Stimulated activated CD4-positive, alpha-beta T cell treated with anti-CD3 and anti-CD28 coated beads, Interleukin-12 subunit alpha, Interleukin-12 subunit beta, amount 100 ng/mL, for 24 hours (primary cell): ENCODE measurements at places on chromosomes 6 and 20.

GRCh38 chr6:160055378-160055777 lies 66.2 kb upstream of the SLC22A1 start:
- DNase-seq, result no peak

DNA sequence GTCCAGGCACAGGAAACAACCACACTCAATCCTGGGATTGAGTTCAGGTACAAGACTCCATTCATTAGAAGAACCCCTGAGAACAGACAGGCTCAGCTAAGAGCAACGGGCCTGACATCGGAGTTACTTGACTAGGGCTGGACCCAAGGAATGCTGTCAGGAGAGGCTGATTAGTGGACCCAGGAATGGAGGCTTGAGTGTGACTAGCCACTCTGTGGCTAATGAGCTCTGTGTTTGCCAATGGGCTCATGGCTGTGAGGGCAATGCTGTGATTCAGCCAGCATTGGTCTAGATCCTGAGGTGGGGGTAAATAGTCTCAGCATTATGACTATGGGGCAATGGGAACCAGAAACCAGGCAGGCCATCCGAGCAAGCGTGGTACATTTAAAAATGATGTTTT lies 71.8 kb downstream of the RIOK1 start:
- DNase-seq, result no peak

- DNase-seq, result no peak
Observed at GRCh38 chr6:91865889-91866288, 1279.0 kb upstream of the MAP3K7 start.

DNA sequence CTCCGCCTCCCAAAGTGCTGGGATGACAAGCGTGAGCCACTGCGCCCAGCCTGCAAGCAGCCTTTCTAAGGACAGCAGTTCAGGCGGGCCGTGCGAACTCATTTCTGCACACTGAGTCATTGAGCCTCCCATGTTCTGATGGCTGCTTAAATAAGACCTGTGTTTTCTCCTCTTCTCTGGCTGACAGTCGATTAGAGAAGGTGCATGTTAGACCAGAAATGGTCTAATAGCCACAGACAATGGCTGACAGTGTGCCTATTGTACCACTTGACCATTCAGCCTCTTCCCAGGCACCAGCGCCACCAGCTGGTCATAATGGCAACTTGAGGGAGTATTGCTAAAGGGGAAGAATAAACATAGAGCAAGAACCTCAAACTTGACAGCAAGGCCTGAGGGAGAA lies 6.2 kb downstream of the CST11 start:
- peak; percentile 19 for DNase-seq

DNA sequence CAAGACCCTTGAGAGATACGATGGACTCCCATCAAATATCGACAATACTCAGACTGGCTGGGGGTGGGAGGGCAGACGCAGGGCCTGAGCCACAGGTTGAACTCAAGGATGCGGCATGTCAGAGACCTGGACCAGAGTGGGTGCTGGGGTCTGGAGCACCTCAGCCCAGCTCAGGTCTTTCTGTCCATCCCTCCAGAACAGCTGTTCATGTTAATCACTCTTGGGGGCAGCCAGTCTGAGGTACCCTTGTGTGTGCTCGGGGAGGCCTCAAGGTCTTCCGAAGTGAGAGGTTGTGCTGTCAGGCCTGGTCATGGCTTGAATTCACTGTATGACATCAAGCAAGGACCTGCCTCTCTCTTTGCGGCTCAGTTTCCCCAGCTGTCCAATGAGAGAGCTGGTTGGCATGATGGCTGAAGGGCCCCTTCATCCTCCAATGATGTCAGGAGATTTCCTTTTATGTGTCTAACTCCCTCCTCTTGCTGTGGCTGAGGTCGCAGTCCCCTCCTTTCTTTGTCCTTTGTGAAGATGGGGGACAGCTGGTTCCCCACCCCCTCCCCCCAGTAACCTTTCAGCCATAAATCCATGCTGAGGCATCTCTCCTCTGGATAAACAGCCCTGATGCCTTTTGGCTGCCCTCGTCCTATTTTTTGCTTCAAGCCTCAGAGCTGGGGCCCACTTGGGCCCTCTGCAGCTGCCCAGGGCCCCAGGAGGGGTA lies 15.3 kb downstream of the MYH7B start:
- DNase-seq, result no peak

DNA sequence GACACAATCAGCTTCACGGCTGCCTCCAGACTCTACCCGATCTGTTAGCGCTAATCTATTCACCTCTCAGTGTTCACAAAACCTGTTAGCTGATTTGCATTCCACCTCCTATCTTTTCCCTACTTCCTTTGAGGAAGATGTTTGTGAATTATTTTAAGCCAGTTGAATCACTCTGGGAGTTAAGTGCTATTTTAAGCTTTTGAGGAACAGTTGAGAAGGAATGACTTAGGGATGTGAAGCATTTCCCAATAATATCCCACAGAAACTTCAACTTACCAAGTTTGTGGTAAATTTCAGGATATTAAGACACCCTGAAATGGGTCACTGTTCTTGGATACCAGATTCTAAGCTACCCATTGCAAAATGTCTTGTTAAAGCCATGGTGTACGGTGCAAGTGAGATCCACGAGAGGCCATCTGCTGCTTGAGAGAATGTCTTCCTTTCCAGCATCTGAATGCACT lies 145.2 kb upstream of the CITED2 start:
- no peak for DNase-seq

GRCh38 chr6:154341871-154342270 lies 14.7 kb downstream of the IPCEF1 start:
- DNase-seq, result no peak

DNA sequence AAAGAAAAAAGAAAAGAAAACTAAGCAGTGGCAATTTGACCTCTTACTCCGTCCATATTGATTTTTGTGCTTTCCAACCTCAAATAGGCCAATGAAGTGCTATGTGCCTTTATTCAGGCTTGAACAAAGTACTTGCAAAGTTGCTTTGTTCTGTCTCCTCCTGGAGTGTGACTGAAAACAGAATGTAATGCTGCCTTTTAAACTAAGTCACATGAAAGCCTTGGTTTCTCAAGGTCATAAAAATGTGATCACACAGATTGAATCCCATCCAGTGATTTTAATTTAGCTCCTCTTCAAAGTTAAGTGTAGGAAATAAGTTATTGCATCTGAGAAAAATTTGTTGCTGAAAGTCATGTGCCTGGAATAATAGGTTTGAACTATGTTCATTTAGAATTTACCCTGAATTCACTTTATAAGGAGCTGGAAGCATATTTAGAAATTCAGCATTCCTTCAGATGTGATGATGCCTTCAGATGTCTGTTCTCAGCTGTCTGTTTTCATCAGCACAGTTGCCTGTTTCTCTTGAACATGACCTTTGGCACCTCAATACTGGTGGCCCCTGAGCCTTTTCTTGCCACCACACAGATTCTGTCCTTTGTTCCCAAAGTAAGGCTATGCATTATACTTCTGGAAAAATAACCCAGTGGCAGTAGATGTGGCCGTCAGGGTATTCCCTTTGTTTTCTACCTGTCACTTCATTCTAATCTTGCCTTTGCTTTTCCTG lies 48.8 kb downstream of the KIZ start:
- no peak for DNase-seq

GRCh38 chr20:1949347-1950100 lies 44.3 kb downstream of the PDYN start:
- no peak for DNase-seq

DNA sequence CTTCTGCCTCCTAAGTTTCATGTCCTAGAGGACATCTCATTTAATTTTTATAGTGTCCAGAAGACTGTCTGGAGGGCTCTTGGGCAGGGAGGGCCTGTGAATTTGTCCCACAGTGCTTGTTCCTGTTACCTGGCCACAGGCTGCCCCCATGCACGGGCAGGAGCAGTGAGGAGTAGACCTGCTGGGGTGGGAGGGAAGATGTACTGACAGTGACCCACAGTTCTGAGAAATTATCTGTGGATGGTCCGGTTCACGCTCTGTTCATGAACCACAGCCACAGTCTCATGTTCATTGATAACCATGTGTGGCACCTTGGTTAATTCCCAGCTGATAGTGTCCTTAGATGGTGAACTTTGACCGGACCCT lies 18.8 kb upstream of the ZNF831 start:
- no peak for DNase-seq

DNA sequence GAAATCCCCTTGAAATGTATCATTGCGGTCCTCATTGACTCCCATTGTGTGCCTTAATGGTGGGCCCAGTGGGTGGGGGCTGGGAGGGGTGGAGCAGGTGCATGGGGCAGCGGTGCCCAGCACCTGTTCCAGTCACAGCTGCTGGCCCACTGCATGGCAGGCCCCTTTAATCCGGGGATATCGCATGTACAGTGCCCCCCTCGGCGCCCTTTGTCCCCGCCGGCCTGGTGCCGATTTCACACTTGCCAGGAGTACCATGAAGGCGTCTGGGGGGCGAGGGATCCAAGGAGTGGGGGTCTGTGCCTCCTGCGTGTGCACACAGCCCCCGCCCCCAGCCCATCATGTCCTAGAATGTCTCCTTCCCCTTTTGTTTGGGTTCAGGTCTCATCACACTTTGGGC lies 2.8 kb downstream of the SNAI1 start:
- no peak for DNase-seq

DNA sequence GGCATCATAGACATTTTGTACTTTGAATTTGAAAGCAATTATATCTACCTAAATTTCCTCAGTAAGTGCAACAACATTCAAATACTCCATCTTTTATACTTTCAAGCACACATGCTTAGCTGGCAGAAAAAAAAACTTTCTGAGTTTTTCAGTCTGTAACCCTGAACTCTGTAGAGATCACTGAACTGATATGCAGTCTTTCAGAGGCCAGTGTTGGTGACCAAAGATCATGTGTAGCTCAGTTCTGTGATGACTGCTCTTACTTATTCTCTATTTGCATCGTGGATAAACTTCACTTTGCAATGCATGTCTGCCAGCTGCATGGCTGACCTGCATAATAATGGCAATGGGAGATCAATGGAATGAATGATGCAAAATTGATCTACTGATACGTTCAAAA lies 431.3 kb downstream of the FRK start:
- no peak for DNase-seq

DNA sequence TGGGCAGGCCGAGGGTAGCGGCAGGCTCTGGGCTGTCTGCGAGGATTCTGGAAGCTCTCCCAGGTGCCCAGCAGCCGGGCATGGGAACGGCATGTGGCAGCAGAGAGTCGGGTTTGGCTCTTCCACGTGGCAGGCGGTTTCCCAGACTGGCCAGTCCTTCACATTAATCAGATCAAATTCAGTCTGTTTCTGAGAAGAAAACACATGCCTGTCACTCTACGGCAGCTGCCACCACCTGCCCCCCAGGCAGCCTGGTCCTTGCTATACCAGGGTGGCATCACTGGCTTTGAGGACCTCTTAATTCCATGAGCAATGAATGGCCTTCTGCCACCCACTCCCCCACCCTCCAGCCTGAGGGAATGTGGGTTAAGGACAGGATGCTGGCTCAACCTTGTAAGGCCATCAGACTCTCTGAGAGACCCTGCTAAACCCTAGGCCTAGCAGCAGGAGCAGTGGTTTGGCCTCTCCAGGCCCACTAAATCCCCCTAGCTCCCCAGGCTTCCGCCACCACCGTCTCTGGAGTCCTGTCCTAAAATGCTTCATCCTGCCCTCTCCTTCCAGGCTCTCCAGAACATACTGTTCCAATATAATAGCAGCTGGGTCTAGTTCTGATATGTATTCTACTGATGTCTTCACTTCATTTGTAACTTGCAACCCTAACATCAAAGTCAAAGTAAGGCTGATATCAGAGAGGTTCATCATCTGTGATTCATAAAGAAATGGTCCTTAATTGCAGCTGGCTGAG lies 47.8 kb downstream of the PLCG1 start:
- DNase-seq, result no peak

DNA sequence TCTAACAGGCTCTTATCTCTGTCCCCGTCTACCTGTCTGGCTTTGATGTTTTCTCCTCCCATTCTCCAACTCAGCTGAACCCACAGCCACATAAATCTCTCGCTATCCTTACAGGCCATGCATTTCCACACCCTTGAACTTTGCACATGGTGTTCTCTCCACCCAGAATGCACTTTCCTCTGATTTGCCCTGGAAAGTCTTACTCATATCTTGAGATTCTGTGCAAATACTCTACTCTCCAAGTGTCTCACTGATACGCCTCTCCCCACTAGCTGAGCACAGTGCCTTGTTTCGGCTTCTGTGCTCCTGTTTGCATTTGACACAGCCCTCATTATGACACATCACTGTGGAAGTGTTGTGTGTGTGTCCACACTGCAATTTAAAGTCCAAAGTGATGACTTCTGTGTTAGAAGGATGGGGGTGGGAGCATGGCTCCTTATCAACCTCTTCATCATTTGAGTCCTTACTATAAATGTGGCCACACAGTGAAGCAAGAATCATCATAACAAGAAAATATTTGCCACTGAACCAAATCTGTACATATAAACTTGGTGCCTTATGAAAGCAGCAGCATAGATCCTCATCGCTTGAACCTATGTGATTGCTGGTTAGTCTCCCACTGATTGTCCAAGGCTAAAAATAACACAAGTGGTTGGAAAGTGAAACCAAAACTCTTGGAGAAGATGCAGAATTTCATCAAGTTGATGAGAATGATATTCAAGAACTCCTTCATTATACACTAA lies 5.5 kb upstream of the PRELID3B start:
- DNase-seq, result no peak

DNA sequence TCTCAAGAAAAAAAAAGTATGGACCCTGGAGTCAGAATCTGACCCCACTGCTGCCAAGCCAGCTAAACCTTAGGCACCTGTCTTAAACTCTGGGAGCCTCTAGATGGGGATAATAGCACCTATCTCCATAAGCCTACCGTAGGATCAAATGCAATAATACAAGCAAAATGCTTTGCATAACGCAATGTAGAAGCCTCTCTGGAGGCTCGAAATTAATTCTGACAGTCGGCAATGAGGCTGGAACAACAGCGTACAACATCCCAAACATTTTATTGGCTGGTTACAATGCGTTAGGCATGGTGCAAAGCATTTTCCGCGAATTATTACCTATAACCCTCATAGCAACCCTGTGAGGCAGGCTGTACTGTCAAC lies 521 bp downstream of the CDK5RAP1 start:
- DNase-seq, result no peak

GRCh38 chr6:136568129-136568528 lies 17.9 kb upstream of the MAP7 start:
- no peak for DNase-seq

- no peak for DNase-seq
Observed at GRCh38 chr20:35954907-35955251, 577 bp upstream of the SCAND1 start.

DNA sequence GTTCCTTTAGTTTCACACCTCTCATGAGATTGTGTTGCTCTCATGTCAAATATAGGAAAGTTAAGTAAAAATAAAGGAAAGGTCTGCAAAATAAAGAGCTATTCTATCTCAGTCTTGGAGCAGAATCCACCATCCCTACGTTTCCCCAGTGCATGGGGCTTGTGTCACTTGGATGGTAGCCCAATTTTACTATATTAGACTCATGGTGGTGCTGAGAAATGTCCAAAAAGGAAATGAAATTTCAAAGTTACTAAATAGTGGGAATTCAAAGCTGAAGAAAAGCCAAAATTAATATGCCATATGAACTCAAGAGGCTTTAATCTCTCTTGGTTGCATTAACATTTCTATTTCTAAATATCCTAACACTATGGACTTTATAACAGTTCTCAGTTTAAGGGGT lies 1283.3 kb upstream of the GJE1 start:
- no peak for DNase-seq

- DNase-seq, result no peak
Observed at GRCh38 chr6:89479897-89480296, 46.9 kb downstream of the ANKRD6 start.
